ENCODE measurements at places on chromosomes 4 and X.

DNA sequence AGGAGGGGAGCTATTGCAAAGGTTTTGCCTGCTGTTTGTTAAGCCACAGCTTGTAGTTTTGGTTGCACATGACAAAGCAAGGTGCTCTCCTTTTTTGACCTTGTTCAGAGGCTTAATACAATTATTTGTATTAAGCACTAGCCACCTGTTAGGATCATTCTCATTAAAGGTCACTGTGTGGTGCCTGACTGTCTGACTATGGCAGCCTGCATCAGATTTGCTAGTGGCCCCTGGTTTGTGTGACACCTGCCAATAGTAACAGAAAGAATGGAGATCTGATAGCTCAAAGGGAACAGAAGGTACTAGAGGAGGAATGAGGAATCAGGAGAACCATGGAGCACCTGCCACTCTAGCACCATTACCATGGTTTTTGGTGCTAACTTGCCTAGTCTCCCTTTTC, 102.5 kb downstream of the POLA1 start:
- DNase-seq = no peak

DNA sequence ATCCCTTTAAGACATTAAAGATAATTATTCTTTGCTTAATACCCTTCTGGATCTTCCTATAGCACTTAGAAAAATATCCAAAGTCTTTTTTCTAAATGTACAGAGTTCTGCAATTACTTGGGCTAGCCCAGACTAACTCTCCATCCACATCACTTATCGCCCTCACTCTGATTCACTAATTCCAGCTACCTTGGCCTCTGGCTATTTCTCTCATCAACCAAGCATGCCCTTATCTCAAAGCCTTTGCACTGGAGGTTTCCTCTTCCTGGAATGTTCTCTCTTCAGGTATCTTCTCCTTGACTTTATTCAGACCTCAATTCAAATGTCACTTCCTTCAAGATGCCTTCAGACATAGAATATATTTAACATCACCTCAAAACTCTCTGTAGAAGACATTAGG, 345.1 kb upstream of the SMIM31 start:
- DNase-seq = no peak

GRCh38 chr4:173211838-173212237, 43.2 kb downstream of the GALNT7 start:
- no peak for DNase-seq

- no peak for DNase-seq
Measured at GRCh38 chr4:2402048-2402842, 16.2 kb downstream of the ZFYVE28 start.

DNA sequence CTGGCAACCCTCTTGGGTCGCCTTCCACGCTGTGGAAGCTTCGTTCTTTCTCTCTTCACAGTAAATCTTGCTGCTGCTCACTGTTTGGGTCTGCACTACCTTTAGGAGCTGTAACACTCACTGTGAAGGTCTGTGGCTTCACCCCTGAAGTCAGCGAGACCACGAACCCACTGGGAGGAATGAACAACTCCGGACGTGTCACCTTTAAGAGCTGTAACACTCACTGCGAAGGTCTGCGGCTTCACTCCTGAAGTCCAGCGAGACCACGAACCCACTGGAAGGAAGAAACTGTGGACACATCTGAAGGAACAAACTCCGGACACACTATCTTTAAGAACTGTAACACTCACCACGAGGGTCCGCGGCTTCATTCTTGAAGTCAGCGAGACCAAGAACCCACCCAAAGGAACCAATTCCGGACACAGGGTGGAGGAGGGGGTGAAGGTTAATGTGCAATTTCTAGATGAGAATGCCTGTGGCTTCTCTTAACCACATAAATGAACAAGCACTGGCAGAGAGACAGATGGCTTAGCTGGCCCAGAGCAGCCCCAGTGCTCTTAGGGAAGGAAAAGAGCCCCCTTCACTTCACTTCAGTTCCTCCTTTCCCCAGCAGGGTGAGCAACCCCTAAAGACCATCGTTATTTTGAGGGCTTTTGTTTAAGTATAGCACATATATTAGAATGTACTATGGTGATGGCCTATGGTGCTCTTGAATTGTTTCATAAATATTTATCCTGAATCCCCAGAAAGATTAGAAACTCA, 73.0 kb downstream of the LUZP4 start:
- DNase-seq = no peak

DNA sequence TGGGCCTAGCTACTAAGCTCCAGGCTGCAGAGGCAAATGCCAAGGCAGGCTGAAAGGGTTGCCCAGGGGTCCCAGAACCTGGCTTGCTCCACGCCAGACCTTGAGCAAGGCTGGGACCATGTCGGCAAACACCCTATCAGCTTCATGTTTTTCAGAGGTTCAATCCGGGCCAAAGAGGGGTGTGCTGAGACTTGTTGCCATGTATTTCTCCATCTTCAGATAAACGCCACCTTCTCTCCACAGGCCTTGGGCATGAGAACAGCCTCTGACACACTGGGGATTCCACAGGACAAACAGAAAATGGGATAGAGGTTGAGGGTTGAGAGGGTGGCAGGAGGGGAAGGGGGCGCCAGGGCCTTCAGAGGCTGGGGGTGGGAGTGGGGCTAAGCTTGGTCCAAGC, 8.6 kb downstream of the PJA1 start:
- DNase-seq = no peak

GRCh38 chr4:106032851-106033286, 137.6 kb downstream of the NPNT start:
- no peak for DNase-seq

DNA sequence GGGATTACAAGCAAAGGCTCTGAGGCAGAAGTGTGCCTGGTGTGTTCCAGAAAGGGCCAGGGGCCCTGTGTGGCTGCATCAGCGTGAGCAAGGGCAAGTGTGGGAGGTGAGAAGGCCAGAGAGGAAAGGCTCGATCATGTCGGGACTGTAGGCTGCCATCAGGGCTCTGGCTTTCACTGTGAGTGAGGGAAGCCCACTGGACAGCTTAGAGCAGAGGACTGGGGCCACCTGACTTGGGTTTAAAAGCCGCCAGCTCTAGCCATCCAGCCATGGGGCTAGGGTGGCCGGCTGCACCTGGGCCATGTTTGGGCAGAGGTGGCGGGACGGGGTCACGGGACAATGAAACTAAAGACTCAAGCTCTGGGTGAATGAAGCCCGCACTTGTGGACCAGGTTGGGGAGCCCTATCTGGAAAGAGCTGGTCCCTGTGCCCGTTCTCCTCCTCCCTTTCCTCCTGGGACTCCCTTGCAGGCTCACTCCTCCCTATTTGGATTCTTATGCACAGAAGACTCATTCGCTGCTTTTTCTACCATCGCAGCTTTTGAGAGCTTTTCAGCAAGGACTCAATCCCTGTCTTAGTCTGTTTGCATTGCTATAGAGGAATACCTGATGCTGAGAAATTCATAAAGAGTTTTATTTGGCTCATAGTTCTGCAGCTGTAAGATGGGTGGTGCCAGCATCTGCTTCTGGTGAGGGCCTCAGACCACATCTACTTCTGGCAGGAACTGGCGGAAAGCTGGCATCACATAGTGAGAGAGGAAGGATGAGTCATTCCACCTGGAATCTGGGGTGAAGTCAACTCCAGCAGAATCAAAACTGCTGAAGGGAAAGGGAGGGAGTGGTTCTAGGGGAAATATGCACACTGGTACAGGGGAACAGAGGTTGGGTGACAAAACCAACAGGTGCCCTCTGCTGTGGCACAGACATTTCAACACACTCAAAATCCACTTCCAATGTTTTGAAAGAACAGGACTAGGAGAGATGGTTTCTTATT, 15.3 kb downstream of the CTAG1B start:
- DNase-seq = no peak

- DNase-seq = no peak
Measured at GRCh38 chrX:64842492-64842891, 133.8 kb downstream of the ZC4H2 start.

GRCh38 chr4:62387808-62388207, 1187.7 kb downstream of the ADGRL3 start:
- no peak for DNase-seq

- DNase-seq = no peak
Measured at GRCh38 chr4:22179124-22179874, 230.7 kb upstream of the KCNIP4 start.

- DNase-seq = no peak
Measured at GRCh38 chrX:34365471-34365870, 233.4 kb upstream of the FAM47A start.

GRCh38 chrX:2497961-2498780, 2.6 kb downstream of the DHRSX start:
- DNase-seq = no peak

- no peak for DNase-seq
Measured at GRCh38 chr4:124181039-124181438, 531.5 kb downstream of the ANKRD50 start.

- DNase-seq = no peak
Measured at GRCh38 chr4:17284323-17285175, 227.3 kb downstream of the QDPR start.

GRCh38 chr4:153008578-153009199, 72.6 kb downstream of the FHDC1 start:
- DNase-seq = no peak

DNA sequence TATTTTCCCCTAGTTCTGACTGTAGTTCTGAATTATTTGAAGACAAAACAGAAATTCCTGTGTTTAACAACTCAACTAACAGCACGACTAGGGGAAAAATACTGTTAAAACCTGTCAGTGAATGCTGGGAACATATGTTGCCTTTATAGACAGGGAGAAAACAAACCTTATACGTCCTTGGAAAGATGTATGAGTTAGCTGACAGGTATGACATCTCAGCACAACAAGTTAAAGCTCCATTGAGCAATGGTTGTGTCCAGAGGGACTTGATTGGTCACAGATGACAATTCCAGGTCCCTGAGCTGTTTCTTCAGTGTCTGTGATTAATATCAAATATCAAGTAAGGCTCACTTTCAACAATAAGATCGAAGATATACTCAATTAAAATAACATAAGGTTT, 58.2 kb upstream of the DDIT4L start:
- no peak for DNase-seq

GRCh38 chr4:185958094-185958747, 110.7 kb upstream of the TLR3 start:
- no peak for DNase-seq

DNA sequence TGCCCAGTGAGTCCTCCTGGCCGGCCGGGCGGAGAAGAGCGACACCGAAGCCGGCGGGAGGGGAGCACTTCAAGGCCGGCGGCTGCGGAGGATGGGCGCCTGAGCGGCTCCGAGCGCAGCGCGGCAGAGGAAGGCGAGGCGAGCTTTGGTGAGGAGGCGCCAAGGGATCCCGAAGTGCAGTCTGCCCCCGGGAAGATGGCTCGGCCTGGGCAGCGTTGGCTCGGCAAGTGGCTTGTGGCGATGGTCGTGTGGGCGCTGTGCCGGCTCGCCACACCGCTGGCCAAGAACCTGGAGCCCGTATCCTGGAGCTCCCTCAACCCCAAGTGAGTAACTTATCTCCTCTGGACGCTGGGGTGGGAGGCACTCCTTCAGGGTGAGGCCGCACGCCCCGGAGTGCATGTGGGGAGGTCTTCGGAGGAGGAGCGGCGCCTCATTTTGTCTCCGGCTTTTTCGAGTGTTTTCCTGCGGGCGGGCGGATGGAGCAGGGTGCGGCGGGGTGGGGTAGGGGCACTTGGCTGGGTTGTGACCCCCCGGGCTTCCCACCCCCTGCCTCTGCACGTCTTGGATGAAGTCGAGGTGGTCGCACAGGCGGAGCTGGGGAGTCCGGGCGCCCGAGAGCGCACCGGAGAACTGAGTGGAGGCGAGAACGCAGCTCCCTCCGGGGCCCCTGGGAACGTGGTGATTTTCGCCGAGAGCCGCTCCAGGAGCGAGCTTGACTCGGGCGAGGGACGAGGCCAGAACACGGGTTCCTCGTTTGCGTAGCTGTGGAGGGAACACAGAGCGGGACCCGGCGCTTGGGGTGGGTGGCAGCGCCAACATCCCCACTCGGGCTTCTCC, 979 bp downstream of the EFNB1 start:
- DNase-seq = no peak

DNA sequence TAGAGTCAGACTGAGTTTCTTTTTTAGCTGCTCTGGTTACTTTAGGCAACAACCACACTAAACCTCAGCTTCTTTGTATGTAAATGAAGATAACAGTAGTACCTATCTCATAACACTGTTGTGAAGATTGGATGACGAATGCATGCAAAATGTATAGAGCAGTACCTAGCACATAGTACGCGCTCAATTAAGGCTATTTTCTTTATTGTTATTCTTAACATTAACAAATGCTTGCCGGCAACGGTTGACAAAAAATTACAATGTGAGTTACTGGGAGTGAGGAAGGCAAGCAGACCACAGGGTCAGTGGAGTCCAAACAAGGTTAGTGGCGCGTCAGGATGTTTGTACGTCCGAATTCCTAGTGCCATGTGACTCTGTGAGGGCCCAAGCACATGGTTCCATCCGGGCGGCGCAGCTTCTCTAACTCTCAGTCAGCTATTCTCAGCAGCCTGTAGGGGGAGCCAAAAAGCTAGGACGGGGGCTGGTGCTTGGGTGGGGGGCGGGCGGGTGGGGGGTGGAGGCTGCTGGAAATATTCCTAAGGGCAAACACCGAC, 821 bp upstream of the NALF2 start:
- DNase-seq = no peak

DNA sequence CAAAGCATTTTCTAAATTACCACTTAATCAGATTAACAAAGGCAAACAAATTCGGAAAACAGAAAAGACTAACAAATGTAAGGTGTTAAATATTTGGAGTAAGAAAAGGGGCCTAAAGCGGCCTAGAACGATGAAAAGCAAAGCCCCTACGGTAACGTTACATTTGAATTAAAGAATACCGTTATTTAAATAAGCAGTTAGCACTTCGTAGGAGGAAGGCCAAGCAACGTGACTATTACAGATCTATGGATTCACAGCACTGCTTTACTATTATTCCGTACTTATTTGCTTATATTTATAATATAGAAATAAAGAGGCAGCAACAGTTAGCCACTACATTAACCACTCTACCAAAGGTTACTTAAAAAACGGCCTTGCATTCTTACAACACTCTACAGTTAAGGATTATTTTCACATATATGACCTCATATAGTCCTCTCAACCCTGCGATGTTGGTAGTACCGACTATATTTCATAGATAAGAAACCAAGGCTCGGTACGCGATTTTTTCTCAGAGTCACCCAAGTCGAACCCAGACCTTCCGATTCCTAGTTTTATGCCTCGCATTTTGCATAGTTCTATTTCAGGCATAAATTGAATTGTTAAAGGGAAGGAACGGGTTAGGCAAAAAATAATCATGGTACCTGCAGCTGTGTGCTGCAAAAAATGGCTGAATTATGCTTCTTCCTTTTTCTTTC, 2.9 kb downstream of the KLHL15 start:
- DNase-seq = no peak

GRCh38 chr4:172946503-172946902, 222.1 kb upstream of the GALNT7 start:
- DNase-seq = no peak

- no peak for DNase-seq
Measured at GRCh38 chr4:71187404-71188155, 151.2 kb upstream of the SLC4A4 start.

Measured in NCI-H187 treated with DMSO at 0.1 percent for 48 hours (cell line).